Cardiac septum (tissue), 1 donor: ENCODE measurements at places on chromosomes 6 and 20. TPM values are rescaled to one million over a fixed set of nuclear protein-coding genes. Genes with fewer than 3 reads are reported as not detected.
A peak's percentile ranks its signal among the peaks of the same experiment; 100 is the strongest.

DNA sequence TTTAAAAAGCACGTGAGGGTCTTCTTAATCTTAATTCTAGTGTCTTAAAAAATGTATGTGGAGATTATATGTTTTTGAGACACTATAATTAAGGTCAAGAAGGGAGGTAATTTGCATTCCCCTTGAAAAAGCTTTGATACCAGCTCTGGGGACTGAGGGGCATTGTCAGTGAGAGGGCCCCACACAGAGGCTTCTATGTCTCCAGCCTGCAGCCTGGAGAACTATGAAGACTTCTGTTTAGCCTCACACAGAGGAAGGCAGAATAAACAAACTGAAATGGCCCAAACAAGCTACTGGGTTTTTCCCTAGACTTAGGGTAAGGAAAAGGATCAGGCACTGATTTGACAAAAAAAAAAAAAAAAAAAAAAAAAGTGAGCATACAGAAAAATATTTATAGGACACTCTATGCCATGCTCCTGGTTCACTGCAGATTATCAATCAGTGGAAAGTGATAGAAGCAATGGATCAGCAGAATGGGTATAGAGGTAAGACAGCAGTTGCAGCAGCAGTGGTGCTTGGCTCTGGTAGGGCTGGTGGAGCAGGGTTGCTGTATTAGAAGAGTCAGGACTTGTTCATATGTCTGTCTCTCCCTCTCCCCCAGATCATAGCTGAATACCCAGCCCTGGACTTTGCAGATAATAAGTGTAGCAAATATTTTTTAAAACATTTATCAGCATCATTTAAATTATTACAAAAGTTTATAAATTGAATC, 85.4 kb downstream of the KLHL32 start:
- DNase-seq = no peak

The POPDC3 gene
- total RNA-seq = 35.1 TPM

The ANKRD66 gene
- not detected for total RNA-seq

The ARFGAP1 gene
- total RNA-seq = 49.5 TPM

DNA sequence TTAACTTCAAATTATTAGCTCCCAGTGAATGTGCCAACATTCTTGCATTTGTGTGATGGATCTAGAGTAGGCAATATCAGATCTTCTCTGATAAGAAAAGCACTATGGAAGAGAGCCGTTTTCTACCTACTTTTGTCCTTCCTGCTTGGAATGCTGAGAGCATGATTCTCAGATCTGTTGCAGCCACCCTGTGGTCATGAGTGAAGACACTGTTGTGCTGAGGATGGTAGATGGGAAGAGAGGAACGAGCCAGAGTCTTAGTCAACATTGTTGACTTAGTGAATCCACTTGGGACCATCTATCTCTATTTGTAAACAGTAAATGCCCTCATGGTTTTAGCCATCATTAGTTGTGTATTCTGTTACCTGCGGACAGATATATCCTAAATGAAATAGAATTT, 202.6 kb downstream of the CD109 start:
- no peak for DNase-seq

The CALHM6 gene
- total RNA-seq = 0.97 TPM

DNA sequence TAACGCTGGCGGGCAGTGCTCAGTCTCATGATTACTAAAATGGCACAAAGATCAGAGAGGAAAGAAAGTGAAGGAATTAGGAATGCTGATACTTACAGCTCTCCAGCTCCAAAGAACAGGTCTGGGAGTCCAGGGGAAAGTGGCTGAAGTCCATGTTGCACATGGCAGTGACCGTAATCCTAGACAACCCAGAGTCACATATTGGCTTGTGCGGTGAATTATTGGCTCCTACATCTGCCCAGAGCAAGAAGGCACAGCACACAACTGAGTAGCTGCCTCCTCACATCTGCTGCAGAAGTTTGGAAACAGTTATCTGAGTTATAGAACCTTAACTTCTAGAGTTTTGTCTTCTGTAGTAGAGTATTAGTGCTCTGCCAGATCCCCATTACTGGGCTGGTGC, 47.2 kb downstream of the GABRR2 start:
- DNase-seq = no peak

DNA sequence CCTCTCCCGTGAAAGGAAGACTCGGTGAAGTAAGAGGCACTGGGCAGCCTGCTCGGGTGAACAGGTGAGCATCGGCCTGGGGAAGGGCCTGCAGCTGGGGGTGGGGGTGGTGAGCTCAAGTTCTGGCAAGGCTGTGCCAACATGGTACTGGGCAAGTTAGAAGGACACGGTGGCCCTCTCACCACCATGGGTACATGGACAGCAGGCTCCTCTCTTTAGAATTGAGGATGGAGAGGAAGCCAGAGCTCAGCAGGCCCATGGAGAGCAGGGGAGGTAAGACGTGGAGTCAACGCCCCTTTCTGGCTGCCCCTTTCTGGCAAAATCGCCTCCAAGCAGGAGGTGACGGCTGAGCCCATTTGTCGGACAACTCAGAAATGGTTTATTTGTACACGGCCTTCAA, 135.6 kb downstream of the ANKRD60 start:
- DNase-seq = no peak

The PHF3 gene
- total RNA-seq = 38.8 TPM

DNA sequence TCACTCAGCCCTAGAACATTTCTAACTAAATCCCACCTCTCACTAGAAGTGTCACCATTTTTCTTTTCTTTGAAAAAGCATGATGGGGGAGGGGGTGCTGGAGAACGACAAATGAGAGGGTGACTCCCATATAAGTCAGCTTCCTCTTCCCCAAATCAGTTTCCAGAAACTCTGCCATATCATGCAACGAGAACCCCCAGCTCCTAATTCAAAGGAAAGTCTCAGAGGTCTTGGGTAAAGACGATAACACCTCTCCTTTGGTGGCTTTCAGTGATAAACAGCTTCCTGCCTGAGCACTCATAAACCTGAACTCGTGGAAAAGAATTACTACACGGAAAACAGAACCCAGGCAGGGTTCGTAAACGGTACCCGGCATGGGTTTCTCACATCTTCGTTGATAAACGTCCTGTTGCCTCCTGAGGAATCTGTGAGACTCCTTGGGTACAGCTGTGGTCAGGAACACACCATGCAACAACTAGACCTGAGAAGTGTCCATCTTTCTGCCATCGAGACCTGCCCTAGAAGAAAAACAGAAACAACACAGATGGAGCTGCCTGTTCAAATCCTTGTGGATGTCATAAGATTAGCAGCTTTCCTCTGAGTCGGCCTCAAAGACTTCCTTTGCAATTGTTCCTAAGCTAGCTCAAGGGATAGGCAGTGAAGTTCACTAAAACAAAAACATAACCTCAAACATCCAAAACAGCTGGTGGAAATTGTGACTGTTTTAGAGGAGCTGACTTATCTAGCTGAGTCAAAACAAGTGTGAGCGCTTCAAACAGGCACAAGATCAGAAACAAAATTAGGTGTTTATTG, 185.8 kb upstream of the PRDM1 start:
- no peak for DNase-seq

The BPIFB4 gene
- not detected for total RNA-seq

DNA sequence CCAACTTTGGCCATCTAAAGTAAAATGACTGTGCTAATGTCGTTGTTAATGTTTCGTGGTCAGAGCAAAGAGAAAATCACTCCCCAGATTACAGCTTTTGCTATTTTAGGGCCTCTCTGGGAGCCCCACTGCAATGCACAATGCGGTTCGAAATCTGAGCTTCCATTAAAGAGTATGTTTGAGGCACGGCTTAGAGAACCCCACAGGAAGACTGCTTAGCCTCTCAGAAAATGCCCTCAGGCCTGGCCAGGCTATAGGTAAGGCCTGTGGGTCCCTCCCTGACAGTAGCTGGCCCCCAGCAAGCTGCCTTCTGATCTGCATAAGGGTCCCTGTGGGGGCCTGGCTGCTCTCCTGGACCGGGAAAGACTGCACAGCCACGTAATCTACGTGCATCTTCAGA, 274.6 kb downstream of the PTPRT start:
- DNase-seq = no peak

GRCh38 chr20:1813674-1814635, 81.3 kb upstream of the SIRPA start:
- DNase-seq = peak; percentile 67

DNA sequence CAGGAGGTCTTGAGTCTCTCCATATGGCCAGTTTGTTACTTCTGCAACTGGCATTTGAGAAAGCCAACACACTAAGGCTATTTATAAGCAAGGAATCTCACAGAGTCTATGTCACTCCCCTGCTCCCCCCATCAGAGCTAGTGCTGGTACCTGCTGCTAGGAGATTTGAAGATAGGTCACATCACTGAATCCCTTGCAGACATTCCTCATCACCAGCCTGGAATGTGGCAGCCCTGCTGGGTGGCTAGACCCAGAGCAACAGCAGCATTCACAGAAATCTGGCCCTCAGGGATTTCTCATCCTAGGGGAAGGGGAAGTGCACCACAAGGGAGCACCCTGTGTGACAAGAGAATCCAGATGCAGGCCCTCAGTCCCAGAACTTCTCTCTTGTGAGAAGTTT, 672.1 kb downstream of the HACE1 start:
- no peak for DNase-seq
